ENCODE measurements at places on chromosomes 3 and 15. TPM values are rescaled to one million over a fixed set of nuclear protein-coding genes. Genes with fewer than 3 reads are reported as not detected.

Gene NKTR
- polyA plus RNA-seq = 10.6 TPM

Gene ROPN1
- not detected for polyA plus RNA-seq

Gene LCMT2
- polyA plus RNA-seq = 2.9 TPM

Gene ACAA1
- 55.6 TPM for polyA plus RNA-seq

Gene SAMD7
- not detected for polyA plus RNA-seq

Measured in CD4-positive, CD25-positive, alpha-beta regulatory T cell (primary cell).